AML-193 (cell line): ENCODE measurements at places on chromosomes 4 and X.

DNA sequence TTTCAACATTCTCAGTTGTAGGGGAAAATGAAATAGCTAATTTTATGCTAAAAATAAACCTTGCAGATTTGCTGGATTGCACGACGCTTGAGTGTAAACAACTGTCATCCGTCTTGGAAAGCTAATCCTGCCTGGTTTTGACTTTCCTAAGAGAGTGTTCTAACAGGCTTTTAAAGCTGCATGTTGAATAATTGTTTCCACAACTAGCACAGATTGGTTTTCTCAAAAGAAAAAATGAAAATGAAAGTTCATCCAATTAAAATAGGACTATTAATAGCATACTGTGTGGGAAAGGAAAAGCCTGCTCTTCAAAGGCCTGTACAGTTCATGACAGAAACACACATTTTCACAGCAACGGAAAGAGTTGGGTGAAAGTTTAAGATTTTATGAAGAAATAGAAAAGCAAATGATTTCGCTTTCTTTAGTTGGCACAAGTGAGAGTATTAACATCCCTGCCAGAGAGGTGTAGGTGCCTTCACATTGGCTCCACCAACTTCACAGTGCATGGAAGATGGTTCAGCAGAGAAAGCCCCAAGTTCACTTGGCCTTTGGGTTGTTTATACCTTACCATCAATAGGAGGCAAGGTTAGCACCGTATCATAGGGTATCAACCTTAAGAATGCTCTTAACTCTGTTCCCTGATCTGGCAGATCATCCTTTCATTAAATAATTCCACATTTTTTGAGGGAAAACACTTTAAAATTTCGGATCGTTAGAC is 140.0 kb upstream of the GUCY1A1 start:
- no peak for DNase-seq

GRCh38 chrX:31608638-31609037 is 536.8 kb upstream of the FTHL17 start:
- no peak for DNase-seq

- no peak for DNase-seq
Observed at GRCh38 chrX:12319003-12319519, 180.8 kb downstream of the FRMPD4 start.

DNA sequence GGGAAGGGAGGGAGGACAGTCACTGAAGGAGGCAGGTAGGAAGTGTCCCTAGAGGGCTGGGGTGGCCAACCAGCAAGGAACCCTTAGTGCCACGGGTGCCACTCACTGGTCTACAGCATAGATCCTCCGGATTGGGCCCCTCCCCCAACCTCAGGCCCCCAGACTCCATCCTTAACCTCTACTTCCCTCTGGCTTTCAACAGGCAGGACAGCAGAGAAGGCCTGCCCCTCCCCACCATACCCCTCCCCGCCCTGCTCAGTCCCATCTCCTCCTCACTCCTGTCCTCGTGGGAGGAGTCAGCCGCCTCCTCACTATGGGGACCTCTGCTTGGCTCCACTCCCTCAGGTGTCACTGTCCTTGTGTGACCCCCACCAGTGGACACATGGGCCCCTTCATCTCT is 77.7 kb upstream of the PSAPL1 start:
- DNase-seq = no peak

GRCh38 chr4:13920901-13921300 is 293.4 kb upstream of the BOD1L1 start:
- DNase-seq = no peak

GRCh38 chr4:126448086-126448845 is 1133.5 kb downstream of the FAT4 start:
- no peak for DNase-seq

DNA sequence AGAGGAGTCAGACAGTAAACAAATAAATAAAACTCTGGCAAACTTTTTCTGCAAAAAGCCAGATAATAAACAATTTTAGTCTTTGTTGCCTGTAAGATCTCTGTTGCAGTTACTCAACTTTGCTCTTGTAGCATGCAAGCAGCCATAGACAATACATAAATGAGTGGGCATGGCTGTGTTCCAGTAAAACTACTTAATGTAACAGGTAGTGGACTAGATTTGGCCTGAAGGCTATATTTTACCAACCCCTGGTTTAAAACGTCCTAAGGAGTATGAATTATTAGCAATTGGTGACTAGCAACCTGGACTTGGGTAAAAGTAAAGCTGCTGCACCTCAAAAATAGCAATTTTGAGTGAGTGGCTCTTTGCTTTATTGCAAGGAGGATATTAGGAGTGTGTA is 30.9 kb downstream of the SLAIN2 start:
- no peak for DNase-seq

- no peak for DNase-seq
Observed at GRCh38 chr4:23768541-23768940, 121.3 kb downstream of the PPARGC1A start.
